ENCODE measurements at places on chromosomes 7 and 10. TPM values are rescaled to one million over a fixed set of nuclear protein-coding genes. Genes with fewer than 3 reads are reported as not detected.

The PALD1 gene
- total RNA-seq: 8.1 TPM

The CLRN3 gene
- total RNA-seq: not detected

The CLEC2L gene
- not detected for total RNA-seq

The C10orf67 gene
- total RNA-seq: 0.18 TPM

The TMEM26 gene
- total RNA-seq: not detected

The LEP gene
- not detected for total RNA-seq

The BMPR1A gene
- 21.6 TPM for total RNA-seq

The LOXL4 gene
- 5.5 TPM for total RNA-seq

The ASZ1 gene
- not detected for total RNA-seq

The CALHM3 gene
- total RNA-seq: not detected

The ARHGAP19 gene
- 9.0 TPM for total RNA-seq

The SLC26A5 gene
- total RNA-seq: not detected

The FZD8 gene
- 17.7 TPM for total RNA-seq

The CCL24 gene
- 2.9 TPM for total RNA-seq

The IFIT5 gene
- total RNA-seq: 0.58 TPM

The HTR7 gene
- total RNA-seq: not detected

The GLRX3 gene
- total RNA-seq: 1.2 TPM

The FAM237B gene
- not detected for total RNA-seq
